NCI-H345 (cell line): ENCODE measurements at places on chromosomes 2 and 18.

- DNase-seq, result peak; percentile 14
These were observed 96.7 kb upstream of the SLC14A2 start for GRCh38 chr18:45518311-45519155.

DNA sequence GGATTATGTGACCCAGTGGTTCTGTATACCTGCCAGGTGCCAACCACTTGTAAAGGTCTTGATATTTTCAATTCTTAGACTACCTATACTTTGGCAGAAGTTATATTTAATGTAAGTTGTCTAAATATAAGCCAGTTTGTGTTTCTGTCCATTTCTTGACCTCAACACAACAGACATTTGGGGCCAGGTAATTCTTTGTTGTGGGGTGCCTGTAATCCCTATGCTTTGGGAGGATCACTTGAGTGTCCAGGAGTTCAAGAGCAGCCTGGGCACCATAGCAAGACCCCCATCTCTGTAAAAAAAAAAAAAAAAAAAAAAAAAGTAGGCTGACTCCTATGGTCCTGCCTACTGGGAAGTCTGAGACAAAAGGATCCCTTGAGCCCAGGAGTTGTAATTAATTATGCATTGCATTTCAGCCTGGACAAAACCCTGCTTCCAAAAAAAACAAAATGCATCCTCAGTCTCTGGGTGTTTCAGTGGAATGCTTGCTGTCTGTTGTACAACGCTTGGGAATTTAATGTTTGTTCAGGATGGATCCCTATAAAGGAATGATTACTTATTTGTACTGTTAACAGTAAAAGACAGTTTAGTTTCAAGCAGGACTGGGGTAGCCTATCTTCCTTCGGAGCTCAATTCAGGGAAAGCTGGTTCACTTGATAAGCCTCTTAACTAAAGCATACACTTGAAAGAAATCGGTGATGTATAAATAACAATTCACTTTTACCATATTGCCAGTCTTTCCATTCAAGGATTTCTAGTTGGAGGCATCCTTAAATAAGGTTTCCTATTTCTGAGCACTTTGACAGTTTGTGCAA, 3.4 kb downstream of the RPS27A start:
- DNase-seq, result no peak

DNA sequence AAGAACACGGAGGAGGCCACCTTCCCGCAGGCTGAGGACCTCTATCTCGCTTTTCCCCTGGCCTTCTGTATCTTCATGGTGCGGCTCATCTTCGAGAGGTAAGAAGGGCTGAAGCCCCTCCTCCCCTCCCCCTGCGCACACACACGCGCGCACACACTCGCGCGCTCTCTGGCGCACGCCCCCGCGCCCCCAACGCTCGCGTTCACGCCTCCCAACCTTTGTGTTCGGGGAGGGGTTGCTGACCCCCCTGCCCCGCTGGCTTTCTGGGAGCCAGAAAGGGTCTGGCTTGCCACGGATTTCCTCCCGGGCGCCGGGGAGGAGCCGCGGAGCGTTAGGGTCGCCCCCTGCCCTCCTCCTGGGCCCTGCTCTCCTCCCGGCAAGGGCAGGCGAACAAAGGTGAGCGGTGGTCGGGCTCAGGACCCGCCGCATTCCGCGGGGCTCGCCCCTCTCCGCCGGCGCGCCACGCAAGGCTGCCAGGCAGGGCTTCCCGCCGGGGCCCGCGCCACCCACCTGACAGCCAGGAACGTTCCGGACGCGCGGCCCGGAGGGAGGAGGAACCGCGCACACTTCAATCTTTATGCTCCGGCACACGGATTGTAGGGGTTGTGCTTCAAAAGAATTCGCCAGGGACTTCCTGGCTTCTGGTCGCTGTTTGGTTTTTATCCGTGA, 583 bp downstream of the CERS6 start:
- peak; percentile 59 for DNase-seq

DNA sequence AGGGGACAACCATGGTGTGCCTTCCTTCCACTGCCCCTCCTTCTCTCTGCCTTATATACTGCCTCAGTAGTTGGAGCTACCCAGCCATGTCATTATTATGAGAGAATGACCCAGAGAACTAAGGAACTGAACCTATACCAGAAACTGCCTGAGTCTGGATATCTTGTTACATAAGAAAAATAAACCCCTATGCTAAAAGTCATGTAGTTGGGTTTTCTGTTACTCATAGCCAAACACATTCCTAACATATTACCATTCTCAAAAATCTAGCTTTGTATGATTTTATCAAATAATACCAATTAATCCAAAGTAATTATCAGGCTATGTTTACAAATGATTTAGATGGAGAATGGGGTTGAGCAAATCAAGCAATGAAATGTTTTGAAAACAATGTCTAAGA, 15.0 kb upstream of the KLF7 start:
- no peak for DNase-seq

GRCh38 chr2:29700560-29700959, 220.8 kb downstream of the ALK start:
- DNase-seq, result no peak

DNA sequence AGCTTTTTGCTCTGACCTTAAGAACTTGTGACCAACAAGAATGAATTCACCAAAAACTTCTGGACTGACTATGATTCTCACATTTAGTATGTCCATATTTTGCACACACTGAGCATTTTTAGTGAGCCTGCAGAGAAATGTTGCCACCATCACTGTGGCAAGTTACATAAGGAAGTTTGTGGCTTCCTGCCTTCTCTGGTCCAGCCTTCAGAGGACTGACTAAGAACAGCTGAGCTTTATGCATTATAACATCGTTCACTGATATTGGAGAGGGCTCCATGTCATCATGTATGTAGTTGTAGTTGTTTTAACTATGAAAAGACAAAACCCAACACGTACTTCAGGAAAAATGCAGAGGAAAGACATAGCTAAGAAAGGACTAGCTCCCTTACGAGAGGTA, 218.0 kb upstream of the CRIM1 start:
- no peak for DNase-seq

- DNase-seq, result no peak
These were observed 726.4 kb upstream of the CDH2 start for GRCh38 chr18:28903306-28903705.

GRCh38 chr2:183117226-183117625, 7.0 kb upstream of the NUP35 start:
- no peak for DNase-seq

- no peak for DNase-seq
These were observed 69.7 kb upstream of the ALK start for GRCh38 chr2:29991086-29991485.

GRCh38 chr18:9340472-9340871, 5.9 kb downstream of the TWSG1 start:
- DNase-seq, result no peak

DNA sequence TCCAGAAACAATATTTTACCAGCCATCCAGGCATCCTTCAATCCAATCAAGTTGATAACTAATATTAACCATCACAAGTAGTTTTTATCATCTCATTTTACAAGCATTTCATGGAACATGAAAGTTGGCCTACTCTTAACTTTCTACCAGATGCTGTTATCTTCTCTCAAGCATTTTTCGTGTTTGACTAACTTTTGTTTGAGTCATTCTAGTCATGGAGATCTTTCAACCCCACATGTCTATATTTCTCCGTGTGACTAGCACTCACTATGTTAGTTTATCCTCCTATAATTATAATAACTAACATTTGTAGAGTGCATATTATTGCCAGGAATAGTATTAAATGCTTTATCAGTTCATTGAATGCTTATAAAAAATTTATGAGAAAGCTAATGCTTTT, 307.0 kb upstream of the CWC22 start:
- DNase-seq, result no peak

GRCh38 chr2:101696272-101697123, 1.0 kb upstream of the MAP4K4 start:
- peak; percentile 68 for DNase-seq

- DNase-seq, result no peak
These were observed 21.8 kb upstream of the SIX2 start for GRCh38 chr2:45031028-45031427.

GRCh38 chr2:241771286-241772062, 5.1 kb upstream of the GAL3ST2 start:
- no peak for DNase-seq

- DNase-seq, result no peak
These were observed 91.1 kb upstream of the MEX3C start for GRCh38 chr18:51288582-51288981.

DNA sequence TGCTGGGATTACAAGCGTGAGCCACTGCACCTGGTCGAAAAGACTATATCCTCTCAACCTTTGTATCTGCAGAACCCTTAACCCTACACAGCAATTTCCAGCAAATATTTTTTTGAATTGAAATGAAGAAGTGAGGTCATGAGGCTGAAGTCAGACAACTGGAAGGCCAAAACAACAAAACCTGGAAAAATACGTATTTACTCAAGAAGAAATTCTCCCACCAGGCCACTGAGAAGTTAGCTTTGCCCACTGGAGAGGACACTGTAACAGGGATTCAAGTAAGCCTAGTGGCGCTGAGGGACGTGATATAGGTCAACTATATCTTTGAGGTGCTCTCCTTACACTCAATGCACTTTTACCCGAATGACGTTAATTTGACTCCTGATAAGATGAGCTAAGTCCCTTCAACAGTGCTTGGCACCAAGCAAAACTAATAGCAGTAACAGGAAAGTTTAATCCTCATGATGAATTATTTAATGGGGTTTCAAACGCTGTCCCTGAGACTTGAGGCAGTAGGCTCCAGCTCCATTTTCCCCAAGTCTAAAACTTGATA, 1.9 kb downstream of the HDLBP start:
- no peak for DNase-seq

- no peak for DNase-seq
These were observed 158.9 kb downstream of the SEPTIN10 start for GRCh38 chr2:109454765-109455394.

DNA sequence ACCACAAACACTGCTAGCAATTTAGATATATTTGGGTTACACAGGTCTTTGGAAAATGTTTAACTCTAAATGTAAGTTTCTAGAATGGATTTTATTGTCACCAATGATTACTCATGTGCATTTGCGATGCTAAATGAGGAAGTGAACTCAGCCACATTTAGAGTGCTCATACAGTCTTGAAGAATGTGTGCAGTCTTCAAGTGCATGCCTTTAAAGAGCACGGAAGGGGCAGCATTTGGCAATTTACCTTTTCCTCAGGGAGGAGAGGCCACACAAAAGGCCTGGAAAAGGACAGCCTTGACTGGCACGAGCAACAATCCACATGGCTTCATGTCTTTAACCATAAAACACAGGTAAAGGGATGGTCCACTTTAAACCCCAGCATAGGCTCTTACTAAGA, 78.5 kb upstream of the STK17B start:
- no peak for DNase-seq

DNA sequence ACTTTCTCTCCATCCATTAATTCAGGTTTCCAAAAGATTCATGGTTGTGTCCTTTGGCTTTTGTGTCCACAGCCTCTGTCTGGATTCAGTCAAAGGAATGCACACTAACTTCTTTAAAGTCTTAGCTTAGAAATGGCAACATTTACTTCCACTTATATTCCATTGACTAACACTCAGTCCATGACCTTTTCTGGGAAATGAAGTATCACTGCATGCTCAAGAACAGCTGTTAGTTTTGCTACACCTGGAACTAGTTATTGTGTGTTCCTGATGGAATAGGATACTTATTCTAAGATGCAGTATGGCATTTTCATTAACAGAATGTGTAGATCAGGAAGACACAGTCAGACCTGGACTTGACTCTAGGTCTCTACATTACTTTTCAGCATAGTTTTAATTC, 88.8 kb downstream of the KYNU start:
- no peak for DNase-seq

DNA sequence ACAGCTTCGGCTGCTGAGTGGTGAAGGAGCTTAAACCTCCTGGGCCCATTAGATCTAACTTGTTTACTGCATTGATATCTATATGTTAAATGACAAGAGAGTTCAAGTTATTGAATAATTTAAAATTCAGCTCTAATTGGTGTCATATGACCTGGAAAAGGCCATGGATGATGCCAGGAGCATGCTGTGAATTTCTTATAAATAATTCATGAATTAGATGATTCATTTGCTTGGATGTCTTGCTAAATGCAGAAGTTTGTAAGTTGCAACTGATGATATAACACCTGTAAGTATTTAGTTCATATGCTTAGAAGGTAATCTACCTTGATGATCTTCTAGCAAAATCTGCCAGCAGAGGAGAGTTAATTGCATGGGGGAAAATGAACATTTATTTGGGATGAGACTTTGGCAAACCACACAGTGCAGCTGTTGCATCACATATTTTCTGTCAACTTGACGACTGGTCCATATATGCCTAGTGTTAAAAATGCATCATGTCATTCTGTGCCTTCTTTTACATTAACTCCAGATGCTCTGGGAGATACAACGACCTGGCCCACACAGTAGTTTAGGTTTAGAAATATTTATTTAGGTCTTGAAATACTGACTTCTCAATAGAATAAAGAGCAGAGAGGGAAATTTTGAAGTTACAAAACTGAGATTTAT, 226.3 kb downstream of the KIAA1328 start:
- peak; percentile 25 for DNase-seq

DNA sequence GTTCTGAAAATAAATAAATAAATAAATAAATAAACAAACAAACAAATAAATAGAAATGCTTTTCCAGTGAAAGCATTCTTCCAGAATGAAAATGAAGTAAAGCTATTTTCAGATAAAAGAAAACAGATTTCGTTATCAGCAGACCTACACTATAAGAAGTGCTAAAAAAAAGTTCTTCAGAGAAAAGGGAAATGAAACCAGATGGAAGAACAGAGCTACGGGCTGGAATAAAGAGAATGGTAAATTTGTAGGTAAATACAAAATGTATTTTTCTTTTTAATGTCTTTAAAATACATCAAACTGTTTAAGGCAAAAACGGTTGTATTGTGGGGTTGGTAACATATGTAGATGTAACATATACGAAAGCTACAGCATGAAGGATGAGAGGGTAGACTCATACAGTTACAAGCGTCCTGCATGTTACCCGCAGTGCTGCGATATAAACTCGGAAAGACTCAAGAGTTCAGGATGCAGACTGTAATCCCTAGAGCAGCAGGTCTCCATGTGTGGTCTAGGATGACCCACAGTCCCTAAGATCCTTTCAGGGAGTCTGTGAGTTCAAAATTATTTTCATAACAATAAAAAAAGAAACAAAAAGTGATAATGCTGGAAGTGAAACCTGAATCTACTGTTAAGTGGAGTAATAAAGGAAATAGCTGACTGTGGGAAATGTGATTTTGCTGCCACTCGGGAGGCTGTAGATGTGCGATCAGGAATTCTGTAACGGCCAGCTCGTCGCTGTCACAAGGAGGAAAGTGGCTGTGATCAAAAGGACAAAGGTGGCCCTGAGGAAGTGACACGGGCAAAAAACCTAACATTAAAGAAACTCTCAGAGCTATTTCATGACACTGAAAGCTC, 5.3 kb upstream of the RAB12 start:
- DNase-seq, result no peak

- DNase-seq, result no peak
These were observed 58.6 kb upstream of the KLF7 start for GRCh38 chr2:207224381-207224780.

DNA sequence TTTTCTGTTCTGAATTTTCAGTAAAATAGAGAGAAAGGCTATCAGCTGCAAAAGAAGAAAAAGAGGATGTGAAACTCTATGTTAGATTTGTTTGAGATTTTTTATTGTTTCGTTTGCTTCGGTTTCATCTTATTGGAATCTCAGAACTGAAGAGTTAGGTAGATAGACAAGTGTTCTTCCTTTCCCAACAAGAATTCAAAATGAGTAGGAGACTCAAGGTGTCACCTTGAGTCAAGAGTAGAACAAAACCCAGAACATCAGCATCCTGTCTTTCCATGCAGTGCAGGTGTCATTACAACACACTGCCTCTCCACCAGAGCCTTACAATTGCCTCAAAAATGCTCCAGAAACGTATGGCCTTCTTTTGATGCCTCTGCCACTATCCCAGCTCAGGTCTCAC, 21.1 kb downstream of the NBAS start:
- no peak for DNase-seq

GRCh38 chr2:44937688-44938240, 3.7 kb upstream of the SIX3 start:
- DNase-seq, result peak; percentile 84
